ENCODE measurements at places on chromosomes 13 and 19.

DNA sequence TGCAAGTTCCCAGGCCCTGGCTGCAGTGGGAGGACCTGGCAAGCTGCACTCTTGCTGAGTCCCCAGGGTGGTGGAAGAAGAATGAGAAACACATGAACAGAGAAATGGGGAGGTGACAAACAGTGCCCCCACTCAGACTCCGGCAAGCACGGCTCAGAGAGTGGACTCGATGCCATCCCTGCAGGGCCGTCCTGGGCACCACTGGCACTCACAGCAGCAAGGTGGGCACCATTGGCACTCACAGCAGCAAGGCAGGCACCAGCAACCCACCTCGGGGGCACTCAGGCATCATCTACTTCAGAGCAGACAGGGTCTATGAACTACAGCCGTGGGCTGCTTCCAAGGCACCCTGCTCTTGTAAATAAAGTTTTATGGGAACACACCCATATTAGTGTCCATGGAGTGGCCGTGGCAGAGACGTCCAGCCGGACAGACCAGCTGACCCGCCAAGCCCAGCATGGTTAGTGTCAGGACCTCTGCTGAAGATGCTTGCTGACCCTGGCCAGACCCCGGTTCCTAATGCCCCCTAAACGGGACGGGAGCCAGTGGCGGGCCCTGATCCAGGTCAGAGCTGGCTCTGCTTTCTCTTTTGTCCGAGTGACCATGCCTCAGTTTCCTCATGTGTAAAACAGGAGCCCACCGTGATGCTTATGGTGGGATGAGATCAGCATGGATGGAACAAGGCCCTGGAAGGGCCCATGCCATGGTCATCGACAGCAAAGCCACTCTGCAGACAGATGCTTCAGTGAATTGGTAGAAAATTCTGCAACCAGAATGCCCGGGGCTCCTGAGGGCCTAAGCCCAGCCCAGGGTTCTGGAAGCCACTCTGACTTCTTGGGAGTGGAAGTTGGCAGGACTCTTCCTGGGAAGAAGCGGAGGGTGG lies 2.1 kb upstream of the F10 start:
- no peak for DNase-seq

DNA sequence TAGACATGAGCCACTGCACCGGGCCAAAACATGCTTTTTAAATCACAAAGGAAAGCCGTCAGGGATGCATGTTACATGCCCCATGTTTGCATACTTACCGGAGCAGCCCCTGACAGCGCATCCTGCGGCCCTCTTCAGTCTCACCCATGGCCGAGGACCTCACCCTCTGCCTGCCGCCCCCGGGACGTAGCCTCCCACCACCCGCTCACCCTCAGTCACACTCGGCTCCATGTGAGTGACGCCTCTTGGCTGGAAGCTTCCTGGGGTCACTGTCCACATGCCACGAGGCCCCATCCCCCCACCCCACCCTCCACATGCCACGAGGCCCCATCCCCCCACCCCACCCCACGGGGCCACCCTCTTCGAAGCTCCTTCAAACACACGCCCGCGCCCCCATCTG lies 46.1 kb upstream of the SPACA7 start:
- DNase-seq: no peak

DNA sequence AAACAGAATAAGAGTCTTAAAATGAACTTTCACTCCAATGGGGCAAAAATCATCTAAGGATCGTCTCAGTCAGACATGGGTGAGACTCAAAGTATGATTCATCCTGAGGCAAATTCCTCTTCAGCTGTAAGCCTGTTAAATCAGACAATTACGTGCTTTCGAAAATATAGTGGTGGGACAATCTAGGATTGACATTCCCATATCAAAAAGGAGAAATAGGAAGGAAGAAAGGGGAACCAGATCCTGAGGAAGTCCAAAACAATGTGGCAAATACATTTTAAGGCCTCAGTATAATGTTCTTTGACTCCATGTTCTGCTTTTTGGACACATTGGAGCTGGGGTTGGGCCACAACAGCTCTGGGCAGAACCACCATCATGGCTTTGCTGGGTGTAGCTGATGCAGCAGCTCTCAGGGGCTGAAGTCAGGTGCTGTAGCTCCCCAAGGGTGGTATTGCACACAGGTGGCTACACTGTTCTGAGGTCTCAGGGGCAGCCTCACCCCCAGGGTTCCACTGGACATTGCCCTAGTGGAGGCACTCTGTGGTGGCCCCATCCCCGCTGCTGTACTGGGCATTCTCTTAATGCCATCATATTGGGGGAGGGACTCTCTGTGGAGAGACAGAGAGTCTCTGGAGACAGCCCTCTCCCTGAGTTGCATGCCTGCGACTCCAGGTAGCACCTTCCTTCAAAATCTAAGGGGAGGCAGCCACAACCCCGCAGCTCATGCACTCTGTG lies 5.7 kb upstream of the FPR3 start:
- DNase-seq: no peak

GRCh38 chr13:32840989-32841713 lies 175.1 kb upstream of the KL start:
- no peak for DNase-seq

- no peak for DNase-seq
Measured at GRCh38 chr13:49058761-49059160, 83.0 kb downstream of the FNDC3A start.

- DNase-seq: no peak
Measured at GRCh38 chr13:97559981-97560380, 126.0 kb downstream of the RAP2A start.

- peak; percentile 24 for DNase-seq
Measured at GRCh38 chr13:84433024-84433423, 550.8 kb upstream of the SLITRK1 start.
